ENCODE measurements at places on chromosomes 6 and 20.

GRCh38 chr6:88141561-88142296 lies 24.4 kb downstream of the CNR1 start:
- DNase-seq = no peak

DNA sequence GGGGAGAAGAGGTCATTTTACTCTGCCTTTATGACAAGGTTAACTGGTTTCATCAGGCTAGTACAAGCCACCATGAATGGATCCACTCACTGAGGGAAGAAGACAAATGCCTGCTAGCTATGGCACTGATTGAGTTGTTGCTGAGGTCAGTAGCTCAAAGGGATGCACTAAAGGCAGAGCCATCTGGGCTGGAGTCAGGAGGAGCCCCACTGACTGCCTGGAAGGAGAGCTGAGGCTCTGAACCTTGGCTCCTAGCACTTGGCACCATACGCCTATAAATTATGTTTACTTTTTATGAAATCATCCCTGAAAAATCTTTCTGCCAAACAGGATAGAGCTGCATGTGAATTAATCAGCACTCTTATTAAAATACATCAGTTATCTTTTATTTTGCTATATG lies 104.6 kb downstream of the DTD1 start:
- DNase-seq = no peak

DNA sequence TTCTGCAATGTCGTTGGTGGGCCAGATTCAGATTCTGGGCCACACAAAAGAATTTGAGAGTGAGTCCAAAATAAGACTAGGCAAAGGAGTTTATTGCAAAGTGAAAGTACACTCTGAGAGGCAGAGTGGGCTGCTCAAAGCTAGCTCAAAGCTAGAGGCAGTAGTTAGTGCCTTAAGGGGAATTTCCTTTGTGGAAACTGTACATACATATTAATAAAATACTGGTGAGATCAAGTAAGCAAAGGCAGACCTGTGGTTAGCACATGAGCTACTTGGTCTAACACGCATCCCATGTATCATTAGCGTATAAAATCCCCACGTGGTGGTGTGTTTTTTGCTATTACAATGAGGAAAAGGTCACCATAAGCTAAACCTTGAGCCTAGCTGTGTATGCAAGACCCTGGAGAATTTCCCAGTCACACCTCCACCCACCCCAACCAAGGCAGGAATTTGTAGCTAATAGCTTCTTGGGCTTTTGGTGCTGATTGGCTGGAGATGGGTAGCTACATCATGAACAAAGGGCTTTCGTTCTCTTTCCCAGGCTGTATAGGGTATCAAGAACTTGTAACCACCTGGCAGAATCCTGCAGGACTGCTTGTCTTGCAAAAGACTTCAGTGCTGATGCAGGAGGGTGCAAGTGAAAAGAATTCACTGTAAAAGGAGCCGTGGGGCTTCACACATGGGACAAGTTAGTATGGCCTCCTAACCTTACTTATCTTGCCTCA lies 14.7 kb upstream of the TRIM26 start:
- DNase-seq = no peak

GRCh38 chr6:160959726-160960435 lies 31.7 kb upstream of the MAP3K4 start:
- no peak for DNase-seq

GRCh38 chr20:34541264-34541901 lies 17.1 kb upstream of the MAP1LC3A start:
- no peak for DNase-seq

DNA sequence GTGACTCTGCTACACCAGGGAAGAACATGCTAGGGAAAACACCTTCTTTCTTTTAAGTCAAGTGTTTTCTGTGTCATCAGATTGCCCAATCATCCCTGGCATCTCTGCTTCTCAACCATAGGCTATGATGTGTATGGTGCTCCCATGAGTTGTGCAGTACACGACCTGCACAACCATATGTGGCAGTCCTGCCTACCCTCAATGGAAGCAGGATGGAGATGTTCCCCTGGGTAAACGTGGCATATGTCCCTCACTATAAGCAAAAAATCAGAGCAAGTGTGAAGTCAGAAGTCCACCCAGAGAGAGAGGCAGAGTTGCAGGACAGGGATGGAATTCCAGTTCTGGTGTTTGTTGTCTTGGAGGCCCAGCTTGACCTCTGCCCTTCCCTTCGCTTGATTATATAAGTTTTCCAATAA lies 10.3 kb upstream of the SNHG17 start:
- DNase-seq = no peak
